Heart left ventricle (tissue), 16 donors: ENCODE measurements at places on chromosomes 3 and 15.
A peak's percentile ranks its signal among the peaks of the same experiment; 100 is the strongest.

GRCh38 chr3:175392653-175393052 lies 533.5 kb downstream of the NAALADL2 start:
- no peak for DNase-seq

GRCh38 chr15:63335543-63336240 lies 46.0 kb downstream of the CA12 start:
- no peak for DNase-seq

DNA sequence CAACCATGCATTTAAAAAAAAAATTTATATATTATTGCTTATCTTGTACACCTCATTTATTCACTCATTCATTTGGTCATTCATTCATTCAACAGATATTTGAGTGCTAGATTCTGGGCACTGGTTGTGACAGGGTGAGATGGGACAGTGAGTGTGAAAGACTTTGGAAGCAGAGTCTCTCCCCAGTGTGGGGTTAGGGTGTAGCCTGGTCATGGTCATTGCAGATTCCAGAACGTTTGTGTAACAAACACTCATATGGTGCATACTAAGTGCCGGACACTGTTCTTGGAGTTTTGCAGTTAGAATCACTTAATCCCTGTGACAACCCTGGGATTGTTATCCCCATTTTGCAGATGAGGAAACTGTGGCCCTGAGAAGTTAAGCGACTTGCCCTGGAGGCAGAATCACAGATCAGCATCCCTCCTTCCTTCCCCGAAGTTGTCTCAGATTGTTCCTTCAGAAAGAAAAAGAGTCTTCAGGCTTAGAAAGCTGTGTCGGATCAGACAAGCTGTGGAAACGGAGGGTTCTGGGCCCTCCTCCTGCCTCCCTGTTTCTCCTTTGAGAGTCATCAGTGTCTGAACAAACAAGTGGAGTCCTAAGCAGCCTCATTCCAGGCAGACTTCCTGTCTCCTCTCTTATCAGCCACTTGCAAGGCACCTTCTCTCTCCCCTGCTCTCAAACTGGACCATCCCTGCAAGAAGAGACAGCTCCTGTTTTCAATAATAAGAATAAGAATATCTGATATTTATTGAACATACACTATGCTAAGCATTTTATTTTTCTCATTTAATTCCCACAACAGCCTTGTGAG lies 6.3 kb downstream of the LOXL1 start:
- peak; percentile 31 for DNase-seq

DNA sequence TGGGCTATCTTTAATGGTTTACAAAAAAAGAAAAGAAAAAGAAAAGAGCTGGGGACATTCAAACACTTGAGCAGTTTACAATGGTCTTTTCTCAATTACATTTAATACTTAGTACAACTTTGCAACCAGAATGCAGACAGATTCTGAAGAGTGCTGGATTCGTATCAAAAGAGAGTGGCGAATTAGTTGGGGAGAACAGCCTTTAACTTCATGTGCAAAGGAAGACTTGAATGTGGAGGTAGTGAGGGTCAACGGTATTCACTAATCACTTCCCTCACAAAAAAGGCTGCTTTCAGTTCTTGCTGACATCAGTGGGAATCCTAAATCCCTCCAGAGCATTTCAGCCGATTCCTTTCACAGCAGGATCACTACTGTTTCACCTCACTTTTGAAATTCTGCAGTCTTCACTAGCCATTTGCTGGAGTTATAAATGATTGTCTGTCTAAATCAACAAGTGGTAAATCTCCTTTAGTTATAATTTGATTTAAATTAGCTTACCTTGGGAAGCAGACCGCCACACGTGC lies 323.0 kb upstream of the SEMA6D start:
- DNase-seq = no peak

DNA sequence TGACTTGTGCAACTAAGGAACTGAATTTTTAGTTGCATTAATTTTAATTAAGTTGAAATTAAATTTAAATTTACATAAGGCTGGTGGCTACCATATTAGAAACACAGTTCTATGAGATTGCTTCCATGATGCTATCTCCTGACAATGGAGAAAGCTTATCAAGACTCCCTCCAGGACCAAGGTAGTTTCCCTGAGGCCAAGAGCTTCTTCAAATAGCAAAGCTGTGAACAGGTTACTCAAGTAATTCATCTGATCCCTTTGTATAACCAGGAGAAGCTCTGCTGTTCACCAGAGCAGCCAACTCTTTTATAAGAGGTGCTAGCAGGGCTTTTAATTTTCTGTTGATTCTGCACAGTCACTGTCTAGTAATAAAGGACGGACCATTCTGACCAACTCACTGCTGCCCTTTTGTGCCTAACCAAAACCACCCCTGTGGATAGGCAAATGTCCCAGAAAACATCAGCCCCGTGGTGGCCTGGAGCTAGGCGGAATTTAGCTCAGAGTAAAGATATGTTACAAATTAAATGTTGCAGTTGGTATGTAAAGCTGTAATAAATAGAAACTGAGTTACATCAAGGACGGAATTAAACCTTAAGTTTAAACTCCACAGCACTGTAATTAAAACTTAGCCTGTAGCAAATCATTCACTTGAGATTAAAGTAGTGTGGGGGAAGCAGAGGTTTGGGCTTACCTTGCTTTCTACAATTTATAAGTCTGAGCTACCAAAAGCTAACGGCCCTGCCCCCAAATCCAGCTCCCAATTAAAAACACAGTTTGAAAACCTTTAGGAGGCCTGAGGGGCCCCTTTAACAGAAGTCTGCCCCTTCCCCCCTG lies 55.6 kb upstream of the LRTM1 start:
- no peak for DNase-seq

DNA sequence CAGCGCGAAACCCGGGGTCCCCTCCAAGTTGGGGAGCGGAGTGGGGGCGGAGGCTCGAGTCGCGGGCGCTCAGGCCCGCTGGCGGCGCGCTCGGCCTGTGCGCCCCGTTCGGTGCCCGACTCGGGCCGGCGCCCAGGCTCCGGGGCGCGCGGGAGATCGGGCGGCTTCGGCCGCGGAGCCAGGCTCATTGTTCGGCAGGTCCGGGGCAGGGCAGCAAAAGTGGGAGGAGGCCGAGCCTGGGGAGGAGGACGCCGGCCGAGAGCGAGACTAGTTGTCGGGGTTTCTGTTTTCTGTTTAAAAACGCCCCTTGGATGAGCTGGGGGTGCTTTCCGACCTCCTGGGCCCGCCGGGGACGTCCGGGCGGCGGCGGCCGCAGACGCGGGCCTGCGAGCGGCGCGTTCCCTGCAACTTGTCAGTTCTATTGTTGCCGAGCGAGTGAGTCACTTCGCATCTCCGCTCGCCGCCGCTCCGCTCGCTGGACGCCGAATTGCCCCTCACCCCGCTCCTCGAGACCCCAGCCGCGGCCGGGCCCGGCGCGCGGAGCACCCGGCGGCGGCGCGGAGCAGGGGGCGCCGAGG lies 676 bp downstream of the TCF12 start:
- DNase-seq = peak; percentile 47

GRCh38 chr15:62665449-62665848 lies 377.1 kb upstream of the TPM1 start:
- DNase-seq = no peak
